ENCODE measurements at places on chromosomes 12 and 14.

- no peak for DNase-seq
Observed at GRCh38 chr12:94550964-94551363, 91.3 kb upstream of the CEP83 start.

DNA sequence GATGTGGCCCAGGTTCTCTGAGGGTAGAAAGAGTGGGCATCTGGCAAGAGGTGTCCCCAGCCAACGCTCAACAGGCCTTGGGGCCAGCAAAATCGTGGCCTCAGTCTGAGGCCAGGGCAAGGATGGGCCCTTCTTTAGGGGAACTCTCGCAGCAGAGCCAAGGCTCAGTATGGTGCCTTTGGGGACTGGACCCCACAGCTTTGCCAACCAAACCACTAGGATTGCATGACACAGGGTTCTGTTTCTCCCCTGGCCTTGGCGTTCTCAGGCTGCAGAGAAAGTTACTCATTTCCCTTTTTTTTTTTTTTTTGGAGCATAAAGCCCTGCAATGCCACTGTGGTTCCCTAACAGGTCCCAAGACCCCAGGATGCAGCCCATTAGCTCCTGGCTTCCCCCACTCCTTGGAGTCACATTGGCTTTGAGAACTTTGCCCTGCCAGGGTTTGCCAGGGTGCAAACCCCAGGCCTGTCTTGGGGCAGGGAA, 100.6 kb downstream of the LGMN start:
- no peak for DNase-seq

- no peak for DNase-seq
Observed at GRCh38 chr14:88242446-88242845, 80.6 kb downstream of the KCNK10 start.

DNA sequence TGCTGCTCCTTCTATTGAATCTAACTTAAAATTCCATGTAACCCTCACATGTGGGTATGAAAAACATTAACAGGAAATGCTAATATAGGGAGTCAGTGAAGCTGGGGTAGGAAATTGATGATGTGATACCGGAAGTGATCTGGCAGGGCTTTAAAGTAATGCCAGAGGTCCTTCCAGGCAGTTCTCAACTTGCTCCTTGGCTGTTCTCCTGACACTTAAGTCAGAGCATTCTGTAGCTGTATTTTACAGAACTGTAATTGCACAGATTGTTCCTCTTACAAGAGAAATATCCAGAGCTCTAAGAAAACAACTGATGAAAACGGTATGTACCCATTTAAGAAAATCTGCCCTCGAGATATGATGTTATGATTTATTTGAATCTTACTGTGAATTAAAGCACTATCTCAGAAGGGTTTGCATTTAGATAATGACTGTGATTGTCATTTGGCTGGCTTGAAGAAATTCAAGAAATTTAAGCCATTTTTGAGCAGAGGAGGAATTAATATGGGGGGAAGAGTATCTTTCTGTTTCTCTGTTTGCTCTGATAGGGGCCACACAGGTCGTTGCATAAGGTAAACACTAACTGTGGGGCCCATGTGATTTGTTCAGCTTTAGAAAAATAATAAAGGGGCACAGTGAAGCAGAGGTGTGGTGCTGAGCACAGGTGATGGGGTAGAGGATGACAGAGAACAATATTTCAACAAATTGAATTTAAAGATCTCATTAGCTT, 88.4 kb downstream of the BBS10 start:
- no peak for DNase-seq

GRCh38 chr14:35146711-35147149, 24.4 kb downstream of the PRORP start:
- DNase-seq, result no peak

DNA sequence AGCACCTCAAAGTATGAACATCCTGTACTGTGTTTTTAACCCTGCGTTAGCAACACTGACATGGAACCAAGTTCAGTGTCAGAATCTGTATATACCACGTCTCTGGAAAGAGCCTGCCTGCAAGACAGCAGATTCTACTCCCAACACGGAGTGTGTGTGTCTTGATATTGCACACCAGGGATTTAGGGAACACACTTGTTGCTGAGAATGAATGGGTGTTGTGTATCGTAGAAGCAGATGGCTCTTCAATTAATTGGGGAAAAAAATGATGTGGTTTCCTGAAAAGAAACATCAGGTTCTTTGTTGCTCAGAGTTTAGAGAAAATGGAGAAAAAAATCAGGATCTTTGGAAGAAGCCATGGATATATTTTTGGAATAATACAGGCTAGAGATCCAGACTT, 170.8 kb downstream of the EGLN3 start:
- DNase-seq, result no peak

- no peak for DNase-seq
Observed at GRCh38 chr12:67452119-67452805, 183.1 kb downstream of the CAND1 start.

DNA sequence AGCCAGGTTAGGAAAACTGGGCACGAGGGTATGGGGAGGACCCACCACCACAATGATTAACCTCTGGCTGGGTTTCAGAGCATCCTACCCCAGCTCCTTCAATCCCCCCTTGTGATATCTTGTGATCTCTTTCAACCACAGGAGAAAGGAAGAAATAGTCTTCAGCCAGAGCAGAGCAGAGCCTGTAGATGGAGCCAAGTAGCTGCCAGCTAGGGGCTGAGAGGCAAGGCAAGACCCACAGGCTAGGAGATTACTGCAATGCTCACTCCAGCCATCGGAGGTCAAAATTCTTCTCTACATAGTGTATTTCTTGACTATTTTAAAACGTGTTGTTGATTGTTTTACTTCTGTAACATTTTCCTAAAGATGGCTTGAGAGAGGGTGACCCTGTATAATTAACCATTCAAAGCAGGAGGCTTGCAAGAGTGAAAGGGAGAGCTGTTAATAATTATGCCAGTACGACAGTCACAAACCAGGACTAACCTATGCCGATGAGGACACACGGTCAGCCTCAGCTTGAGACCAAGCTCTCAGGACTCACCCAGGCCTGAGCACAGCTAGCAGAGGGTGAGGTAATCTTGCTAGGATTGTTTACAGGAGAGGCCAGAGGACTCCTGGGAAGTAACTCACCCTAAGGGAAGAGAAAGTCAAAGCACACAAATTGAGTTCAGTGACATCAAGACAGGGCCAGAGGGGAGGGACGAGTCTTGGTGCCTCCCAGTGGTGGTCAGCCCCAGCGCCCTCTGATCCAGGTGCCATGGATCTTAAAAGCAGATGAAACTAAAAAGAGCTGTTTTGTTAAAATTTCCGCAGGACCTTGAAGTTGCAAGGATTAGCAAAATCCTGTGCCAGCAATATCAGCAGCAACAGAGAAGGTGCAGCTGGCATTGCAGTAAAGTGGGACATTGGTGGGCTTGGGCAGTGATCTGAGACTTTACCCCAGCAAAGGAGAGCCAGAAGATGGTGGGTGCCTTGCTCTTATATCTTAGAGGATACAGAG, 29.8 kb upstream of the CDKN3 start:
- DNase-seq, result no peak

- DNase-seq, result no peak
Observed at GRCh38 chr12:2631653-2632350, 163.0 kb upstream of the FKBP4 start.

DNA sequence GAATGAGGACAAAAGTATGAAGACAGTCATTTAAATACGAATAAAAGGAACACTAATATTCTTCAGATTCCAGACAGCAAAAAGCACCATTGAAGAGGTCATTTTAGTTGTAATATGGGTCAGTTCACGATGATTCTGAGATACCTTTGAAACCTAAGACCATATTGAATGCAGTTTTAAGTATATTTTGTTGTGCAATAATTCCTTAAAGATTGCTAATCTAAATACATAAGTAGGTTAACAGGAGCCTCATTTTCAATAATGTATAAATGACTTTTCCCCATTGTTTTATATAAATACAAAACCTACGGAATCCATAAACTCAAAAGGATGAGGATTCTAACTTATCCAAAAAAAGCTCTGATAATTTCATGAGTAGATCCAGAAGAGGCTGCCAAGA, 5.8 kb downstream of the GNS start:
- DNase-seq, result no peak

DNA sequence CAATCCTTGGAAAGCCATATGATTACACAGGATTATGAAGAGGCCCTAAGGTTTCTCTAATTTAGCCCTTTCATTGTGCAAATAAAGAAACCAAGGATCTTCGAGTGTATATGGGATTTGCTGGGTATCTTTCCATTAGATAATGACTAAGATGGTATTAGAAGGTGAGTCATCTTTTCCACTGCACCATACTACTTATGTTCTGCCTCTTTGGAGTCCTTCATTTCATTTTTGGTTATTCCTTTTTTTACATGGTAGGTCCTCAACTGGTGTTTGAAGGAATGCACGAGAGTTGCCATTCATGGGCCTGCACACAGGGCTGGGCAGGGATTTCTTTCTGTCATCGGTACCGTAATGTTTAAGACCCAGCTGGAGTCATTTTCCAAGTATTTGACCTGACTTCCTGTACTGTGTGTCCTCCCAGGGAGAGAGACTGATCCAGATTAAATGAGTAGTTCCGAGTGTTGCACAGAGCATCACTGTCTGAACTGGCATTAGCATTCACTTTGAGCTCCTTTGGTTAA, 85.7 kb downstream of the BORCS5 start:
- DNase-seq, result no peak

- DNase-seq, result no peak
Observed at GRCh38 chr12:66131067-66131688, 628 bp upstream of the LLPH start.

DNA sequence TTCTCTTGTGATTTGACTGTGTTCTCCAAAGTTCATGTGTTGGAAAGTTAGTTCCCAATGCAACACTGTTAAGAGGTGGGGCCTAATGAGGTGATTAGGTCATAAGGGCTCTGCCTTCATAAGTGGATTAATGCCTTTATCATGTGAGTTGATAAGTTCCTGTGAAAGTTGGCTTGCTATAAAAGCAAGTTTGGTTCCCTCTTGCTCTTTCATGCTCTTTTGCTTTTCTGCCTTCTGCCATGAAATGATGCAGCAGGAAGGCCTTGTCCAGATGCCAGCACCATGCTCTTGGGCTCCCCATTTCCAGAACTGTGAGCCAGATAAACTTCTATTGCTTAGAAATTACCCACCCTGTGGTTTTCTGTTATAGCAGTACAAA, 41.9 kb downstream of the SLC16A7 start:
- DNase-seq, result no peak

DNA sequence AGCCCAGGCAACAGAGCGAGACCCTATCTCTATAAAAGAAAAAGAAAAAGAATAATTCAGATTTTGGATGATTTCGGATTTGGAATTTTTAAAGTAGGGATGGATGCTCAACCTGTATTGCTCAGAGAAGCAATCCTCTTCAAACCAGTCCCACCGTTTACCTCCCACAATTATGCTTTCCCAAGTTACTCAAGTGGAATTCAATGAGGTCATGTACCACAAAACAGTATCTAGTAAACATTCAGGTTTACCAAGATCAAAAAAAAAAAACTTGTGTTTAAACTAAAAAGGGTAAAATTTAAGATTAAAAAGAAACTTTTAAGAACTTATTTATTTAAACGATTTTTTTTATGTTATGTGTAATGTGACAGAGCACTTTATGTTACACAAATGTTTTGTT, 2.5 kb downstream of the KDM5A start:
- DNase-seq, result no peak

DNA sequence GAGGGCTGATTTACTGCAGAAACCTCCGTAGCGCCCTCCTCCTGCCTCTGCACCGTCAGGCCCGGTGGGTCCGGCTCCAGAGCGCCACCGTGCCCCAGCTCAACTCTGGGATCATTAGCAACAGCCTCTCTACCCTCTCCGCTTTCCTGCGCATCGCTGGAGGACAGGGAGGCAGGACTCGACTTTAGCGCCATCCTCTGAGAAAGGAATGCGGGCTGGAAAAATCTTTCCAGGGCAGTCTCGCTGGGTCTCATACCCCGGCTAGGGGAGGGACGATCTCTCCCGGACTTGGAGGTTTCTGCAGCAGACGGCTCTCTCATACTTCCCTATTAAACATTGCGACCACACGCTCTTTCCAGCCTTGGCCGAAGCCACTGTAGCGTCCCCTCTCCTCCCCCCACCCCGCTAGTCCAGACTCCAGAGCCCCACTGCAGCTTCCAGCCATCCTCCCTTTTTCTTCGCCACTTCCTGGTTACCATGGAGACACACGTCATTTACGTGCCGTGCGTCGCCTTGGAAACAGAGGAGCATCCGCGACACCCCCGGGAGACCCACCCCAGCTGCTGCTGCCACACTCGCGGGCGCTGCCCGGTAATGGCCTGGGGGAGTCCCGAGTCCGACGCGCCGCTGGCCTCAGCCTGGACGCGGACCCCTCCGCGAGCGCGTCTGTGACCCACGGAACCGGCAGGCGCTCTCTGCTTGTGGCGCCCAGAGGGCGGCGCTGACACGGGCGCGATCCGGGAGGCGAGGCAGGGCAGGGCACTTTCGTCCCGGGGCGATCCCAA, at the start of gene CCDC184:
TSS of gene CCDC184 (plus strand) at position 554 of the 785 bp plus-strand sequence. CDS start 479 bp downstream, outside the sequence.
- DNase-seq, result no peak

DNA sequence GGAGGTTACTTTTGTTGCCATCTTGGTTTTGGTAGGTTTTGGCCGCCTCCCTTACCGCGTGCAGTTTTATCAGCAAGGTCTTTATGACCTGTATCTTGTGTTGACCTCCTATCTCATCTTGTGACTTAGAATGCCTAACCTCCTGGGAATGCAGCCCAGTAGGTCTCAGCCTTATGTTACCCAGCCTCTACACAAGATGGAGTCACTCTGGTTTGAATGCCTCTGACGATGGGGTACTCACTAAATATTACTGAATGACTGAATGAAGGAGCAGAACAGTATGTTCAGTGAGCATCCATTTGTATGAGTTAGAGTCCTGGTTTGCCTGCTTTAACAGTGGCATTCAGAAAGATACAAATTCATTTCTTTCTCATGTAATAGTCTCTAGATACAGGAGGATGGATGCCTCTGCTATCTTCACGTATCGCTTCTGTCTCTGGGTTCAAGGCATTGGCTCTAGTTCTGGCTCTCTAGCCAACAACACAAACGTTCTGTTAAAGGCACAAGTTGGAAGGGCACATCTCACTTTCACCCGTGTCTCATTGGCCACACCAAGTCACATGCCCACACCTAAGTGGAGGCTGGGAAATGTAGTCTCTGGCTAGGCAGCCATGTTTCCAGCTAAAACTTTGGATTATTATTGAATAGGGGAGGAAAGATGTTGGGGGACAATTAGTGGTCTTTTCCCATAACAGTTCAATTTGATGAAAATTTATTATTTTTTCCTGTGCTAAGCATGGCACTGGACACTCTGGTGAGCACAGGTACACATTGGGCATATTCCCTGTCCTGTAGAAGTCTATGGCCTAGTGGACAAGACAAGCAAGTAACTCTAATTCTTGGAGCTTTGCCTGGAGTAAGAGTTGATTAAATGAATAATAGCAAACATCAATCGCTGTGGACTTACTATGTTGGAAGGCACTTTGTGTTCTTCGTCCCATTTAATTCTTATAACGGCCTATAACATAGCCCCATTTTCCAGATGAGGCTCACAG, 75.2 kb upstream of the RPH3A start:
- no peak for DNase-seq
